NCI-H187 treated with DMSO at 0.1 percent for 48 hours (cell line): ENCODE measurements at places on chromosomes 3 and 15.

- DNase-seq: no peak
Measured at GRCh38 chr3:130504701-130505100, 12.3 kb upstream of the COL6A6 start.

DNA sequence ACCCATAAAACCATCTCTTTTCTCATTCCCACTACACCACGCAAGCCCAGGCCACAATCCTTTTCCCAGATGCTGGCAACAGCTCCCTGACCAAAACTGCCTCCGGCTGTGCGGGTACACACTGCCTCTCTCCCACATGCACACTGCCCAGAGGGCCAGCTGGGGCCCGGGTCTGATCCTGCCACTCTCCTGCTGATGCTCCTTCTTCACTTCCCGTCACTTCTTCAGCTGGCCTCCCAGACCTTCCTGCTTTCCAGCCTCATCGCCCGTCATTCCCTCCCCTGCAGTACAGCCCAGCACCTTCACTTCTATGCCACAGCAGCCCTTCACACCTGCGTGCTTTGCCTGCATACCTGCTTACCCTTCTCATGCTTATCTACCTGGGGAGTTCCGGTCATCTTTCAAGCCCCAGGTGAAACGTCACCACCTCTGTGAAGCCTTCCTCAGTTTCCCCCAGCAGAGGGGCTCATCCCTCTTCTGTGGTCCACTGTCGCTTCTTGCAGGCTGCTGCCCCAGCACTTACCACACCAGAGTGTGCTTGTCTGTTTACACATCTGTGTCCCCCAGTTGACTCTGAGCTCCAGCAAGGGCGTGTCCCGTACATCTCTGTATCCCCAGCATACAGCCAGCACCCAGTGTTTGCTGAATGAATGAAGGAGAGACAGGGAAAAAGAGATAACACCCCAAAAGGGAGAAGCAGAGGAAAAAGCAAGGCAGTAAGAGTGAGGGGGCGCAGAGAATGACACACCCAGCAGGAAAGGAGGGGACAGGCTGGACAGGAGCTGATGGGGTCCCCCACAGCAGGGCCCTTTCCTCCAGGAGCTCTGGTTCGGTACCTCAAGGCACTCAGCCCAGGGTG, 22.2 kb downstream of the GRAMD2A start:
- no peak for DNase-seq

DNA sequence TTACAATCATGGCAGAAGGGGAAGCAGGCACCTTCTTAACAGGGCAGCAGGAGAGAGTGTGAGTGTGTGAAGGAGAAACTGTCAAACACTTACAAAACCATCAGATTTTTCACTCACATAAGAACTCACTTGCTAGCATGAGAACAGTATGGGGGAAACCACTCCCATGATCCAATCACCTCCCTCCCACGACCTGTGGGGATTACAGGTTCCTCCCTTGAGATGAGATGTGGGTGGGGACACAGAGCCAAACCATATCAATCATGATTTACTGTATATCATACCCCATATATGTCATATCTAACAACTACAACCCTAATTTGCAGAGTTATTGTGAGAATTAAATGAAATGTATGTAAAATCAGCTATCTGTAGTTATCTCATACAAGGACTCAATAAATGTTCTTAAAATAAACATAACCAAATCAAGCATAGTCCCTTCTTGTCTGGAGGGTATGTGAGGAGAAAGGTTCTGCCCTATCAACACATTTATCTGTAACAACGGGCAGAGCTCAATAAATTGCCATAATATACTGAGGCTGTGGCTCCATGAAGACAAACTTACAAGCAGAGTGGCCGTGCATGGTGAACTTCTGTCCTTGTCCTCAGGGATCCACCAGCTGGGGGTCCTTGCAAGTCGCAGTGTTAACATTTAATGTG, 504.7 kb downstream of the SOX2 start:
- no peak for DNase-seq

DNA sequence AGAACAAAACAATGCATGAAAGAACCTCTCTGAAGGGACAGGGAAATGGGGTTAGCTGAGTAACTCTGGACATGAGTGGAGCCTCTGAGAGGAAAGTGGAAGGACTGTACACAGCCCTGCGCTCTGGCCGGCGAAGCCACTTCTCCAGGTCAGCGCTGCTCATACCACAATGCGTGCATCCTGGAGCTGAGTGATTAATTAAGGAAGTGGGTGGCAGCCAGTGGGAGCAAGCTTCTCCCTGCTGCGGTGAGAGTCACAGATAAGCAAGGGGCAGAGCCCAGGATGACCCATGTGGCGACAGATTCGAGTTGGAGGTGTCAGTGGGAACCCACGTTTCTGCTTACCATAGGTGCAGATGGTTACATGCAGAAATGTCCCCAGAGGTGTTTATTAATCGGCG, 48.0 kb downstream of the KLF15 start:
- DNase-seq: no peak

GRCh38 chr3:112894258-112894657, 47.6 kb upstream of the CD200R1L start:
- no peak for DNase-seq

GRCh38 chr3:71504250-71505036, 79.1 kb downstream of the FOXP1 start:
- no peak for DNase-seq

GRCh38 chr15:73807865-73808264, 54.7 kb upstream of the INSYN1 start:
- no peak for DNase-seq

GRCh38 chr3:58557491-58557890, 19.7 kb downstream of the FAM107A start:
- no peak for DNase-seq

DNA sequence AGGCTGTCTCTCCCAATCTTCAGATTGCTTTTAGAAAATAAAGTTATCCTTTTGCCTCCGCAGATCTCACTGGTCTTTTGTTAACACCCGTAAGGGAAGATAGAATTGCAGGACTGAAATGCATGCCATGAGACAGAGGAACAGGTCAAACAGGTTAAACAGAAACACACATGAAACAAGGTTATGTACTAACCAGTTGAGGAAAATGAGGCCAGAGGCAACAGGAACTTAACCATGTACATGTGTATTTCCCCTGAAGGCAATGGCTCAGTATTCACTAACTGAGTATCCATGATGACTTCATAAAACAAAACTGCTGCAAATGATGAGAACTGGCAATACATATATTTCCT, 169.1 kb upstream of the NSMCE3 start:
- DNase-seq: no peak

DNA sequence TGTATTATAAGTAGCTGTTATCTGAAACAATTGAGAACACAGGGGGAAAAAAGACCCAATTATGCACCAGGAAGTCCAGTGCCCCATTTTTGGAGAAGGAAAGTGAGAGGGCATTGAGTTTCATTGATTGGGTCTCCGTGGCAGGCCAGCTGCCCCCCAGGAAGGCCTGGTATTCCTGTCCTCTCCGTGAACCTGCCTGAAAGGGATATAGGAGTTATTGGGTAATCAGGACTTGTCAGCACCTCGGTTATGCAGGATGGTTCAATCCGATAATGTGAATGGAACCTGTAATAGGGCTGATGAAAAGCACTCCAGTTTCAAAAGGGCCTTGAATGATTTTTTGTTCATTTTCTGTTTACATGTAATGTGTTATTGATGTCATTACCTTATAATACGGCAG, 122.0 kb upstream of the RARB start:
- DNase-seq: no peak

DNA sequence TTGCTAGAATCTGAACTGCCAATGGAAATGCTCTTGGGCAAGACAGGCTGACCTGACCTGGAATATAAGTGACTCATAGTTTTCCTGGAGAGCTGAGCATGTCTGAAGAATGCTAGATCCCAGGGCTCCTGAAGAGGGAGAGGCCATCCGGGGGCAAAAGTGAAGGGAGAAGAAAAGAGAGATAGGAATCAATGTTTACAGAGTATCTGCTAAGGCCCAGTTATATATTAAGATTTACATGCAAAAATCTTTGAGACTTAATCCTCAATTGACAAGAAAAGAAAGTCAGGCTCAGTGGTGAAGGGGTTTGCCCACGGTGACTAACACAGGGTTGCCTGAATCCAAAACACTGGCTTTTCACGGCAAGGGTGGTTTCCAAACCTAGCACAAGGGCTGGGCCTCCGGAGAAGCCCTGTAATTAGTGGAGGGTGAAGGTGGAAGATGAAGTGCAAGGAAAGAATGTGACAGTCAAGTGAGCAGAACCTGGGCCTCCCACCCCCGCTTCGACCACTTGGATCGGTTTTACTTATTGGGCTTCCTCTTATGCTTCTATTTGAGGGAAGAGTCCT, 91.7 kb upstream of the FGF12 start:
- no peak for DNase-seq

DNA sequence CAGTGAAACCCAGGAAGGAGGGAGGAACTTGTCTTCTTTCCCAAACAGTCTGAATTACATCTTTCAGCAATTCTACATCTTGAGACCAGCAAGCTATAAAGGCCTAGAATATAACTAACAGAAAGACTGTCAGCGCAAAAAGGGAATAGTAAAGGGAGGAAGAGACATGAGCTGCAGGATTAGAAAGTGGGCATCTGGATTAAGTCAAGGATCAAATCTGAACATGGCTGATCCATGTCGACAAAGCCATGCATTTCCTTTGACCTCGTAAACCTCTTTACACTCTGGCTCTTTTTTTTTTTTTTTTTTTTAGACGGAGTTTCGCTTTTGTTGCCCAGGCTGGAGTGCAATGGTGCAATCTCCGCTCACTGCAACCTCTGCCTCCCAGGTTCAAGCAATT, 35.4 kb upstream of the KCNMB3 start:
- DNase-seq: no peak

DNA sequence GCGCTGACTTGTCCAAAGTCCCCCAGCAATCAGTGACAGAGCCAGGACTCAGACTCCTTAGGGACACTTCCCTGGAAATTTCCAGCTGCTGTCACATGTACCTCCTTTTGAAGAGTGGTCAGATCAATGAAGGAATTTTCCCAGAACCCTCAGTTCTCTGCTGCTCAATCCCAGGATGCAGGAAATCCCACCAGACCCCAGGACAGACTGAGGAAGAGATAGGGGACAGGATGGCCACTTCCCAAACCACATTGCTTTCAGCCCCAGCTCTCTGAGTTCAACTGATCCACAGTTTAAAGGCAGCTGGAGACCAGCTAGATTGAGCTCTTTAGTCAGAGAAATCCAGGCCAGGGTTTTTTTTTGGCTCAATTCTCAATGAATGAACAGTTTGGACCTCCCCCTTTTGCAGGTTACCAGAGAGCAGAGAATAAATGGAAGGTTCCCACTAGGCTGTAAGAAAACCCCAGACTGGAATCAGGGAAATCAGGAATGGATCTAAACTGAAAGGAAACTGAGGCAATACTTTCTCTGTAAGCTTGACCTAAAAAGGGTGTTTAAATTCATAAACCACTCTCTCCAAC, 1.5 kb downstream of the CYP1A1 start:
- DNase-seq: peak; percentile 37

DNA sequence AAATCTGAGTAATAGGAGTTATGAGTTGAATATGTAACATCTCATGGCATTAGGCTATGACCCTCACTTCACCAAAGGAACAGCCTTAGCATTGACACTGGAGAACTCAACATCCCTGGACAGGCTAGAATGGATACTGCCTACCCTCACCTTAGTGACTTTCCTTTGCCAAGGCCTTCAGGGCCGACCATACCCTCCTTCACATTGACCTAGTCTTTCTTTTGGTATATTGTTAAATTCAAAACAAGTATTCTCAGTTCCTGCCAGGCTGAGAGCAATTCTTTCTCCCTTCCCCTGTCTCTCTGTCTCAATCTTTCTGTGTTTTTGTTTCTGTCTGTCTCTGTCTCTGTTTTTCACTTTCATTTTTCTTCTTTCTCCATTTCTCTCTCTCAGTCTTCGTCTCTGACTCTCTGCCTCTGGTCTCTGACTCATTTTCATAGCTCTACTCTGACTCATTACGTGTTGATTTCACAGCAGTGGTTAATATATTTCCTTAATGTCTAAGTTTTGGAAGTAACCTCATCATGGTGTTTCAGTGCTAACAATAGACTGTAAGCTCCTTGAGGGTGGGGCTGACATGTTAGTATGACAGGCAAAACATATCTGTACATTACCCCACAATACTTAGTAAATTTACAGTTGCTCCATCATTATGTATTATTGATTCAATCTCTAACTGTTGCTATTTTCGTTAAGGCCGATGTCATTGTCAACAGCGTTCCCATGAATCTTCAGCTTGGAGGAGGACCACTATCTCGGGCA, 32.5 kb downstream of the PARP15 start:
- DNase-seq: no peak

DNA sequence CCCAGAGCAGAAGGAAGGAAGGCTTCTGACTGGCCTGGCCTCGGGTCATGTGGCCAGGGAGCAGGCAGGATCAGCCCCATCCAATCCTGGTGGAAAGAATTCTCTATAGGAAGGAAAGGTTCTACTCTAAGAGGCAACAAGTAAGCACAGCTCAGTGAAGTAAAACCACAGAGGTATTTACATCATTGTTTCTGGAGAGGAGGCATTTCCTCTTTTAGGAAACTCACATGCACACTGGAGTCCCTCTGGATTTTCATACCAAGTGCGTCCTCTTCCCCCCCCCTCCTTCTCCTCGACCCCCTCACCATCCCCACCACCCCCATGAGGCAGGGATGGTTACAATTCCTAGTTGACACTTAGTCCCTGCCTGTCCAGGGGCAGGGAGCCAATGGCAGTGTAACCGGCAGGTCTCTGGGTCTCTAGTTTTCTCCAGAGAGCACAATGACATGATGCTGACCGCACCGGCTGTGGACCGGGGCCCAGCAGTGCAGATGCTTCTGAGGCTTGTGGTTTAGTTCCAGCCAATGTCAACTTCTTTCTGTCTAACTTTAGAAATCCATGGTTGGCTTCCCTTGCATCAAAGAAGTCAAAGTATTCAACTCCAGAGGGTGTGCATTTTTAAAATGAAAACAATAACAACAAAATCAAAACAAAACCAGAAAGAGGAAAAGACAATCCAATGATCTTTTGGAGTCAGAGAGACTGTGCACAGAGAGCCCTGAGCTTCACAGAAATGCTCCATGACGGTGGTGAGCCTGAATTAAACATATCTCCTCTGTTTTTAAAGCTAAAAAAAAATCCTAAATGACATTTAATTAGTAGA, 230.3 kb upstream of the TLE3 start:
- DNase-seq: no peak

DNA sequence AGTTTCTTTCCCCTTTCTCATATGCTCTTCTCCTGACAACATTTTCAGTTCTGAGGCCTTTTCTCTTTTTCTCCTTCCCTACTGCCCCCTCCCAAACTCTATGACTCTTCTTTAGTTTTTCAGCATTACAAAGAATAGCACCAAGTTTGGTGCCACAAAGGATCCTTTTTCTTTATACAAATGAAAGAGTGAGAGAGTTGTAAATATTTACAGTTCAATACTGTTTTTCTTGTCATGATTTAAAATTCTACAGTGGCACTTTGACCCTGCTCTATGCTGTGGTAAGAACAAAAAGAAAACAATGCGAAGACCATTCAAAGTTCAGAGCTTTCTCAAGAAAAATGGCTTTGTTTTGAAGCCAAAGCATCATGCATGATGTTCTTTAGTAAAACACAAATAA, 667.9 kb upstream of the SGO1 start:
- DNase-seq: no peak

GRCh38 chr3:49388289-49388820, 23.4 kb downstream of the RHOA start:
- DNase-seq: no peak

GRCh38 chr3:193903512-193903817, 232.5 kb upstream of the HES1 start:
- no peak for DNase-seq
